Hematopoietic multipotent progenitor cell treated with erythropoietin and hydrocortisone succinate and interleukin-3 and kit ligand, for 15 days (in vitro differentiated cells): ENCODE measurements at places on chromosomes 1 and 21.

- no peak for DNase-seq
Measured at GRCh38 chr1:241695246-241696171, 43.4 kb downstream of the WDR64 start.

GRCh38 chr21:40845441-40845995 is 1.4 kb downstream of the DSCAM start:
- no peak for DNase-seq

DNA sequence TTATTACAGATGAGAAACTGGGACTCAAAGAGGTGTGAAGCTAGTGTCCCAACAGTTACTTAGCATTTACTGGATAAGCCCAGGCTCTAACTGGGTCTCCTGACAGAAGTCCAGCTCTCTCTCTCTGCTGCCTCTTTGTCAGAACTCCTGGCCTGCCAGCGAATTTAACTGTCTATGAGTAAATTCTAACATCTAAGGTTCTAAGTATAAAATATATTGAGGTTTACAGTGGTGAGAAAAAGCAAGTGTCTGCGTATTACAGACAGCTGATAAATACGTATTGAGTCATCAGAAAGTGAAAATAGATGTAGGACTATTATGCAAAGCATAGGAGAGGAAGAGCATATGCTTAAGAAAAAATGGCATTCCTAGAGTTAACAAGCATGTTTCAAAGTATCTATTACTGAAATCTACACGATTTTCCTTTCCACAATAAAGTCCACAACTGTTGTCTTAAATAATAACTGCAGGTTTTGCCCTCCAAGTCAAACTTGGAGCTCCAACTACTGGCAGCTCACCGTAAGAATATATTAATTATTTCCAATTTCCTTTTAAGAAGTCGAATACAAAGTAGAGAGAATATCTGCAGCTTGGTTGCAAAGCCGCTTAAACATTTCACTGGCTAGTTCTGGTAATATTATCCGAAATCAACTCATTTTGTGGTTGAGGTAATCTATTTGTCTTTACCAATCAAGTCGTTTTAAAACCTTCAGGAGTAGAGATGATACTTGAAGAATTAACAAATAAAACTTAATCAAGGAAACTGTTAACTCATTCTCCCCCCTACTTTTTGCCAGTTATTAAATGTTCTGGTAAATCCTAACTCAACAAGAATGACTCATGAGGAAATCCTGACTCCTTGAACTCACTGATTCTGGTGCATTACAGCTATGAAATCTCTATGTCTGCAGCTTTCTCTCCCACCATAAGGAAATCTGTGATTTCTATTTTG is 1.4 kb upstream of the RGS2 start:
- DNase-seq: no peak

- no peak for DNase-seq
Measured at GRCh38 chr1:184116287-184116686, 64.8 kb downstream of the TSEN15 start.

DNA sequence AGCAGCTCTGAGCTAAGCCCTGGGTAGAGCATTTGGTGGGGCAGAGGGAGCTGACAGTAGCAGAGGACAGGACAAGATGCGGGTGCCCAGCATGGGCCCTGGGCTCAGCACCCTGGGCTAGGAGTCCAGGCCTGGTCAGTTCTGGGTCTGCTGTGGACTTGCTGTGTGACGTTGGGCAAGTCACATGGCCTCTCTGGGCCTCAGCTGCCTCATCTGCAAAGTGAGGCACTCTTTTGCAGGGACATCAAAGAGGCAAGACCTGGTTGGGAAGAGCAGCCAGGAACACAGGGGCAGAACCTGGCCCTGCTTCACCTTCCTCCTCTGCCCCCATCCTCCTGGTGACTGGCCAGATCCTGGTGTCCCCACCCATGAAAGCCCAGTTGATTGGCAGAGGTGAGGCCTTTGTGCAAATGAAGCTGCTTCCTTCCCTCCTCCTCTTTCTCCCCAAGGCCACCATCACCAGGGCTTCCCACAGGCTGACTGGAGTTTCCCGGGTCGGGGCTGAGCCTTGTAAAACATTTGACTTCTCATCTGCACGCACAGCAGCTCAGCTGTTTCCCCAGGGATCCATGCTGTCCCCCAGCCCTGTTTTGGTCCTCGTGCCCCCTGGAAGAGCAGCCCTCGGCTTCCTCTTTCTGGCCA is 350.5 kb downstream of the MATN1 start:
- no peak for DNase-seq

GRCh38 chr1:186059752-186060151 is 315.3 kb downstream of the TPR start:
- DNase-seq: no peak

DNA sequence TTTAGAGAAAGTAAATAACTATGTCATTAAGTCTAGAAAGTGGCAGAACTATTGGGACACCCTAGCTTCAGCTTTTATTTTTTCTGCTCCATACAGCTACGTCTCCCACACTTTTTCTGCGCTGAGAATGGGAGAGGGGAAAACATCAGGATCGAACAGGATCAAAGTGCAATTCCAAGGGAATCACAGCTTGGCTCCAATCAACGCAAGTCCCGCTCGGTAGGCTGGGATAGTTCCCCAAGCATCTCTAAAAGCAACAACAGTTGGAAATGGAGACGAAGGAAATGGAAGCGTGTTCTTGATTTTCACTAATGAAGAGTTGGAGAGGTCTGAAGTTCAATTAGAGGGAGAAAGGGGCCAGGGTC is 536 bp downstream of the HMGCL start:
- DNase-seq: no peak

DNA sequence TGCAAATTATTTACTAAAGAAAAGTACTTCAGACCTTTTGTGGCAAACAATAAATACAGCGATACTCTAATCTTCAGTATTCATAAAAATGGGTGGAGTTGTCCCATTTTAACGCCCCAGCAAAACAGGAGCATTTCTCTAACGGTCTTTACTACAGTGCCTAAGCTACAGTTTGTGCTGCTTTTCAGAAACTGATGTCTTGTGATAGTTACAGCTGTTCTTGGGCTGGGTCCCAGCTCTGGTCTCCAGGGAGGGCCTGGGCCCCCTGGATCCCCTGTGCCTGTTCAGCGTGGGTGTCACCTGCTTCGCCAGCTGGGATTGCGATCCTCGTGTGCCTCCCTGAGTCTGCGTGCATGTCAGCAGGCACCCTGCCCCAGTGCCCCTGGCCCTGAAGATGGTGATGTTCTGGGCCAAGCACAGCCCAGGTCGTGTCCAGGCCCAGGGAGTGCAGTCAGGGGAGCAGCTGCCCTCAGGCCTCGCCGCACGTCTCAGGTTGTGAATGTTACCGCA is 64.0 kb upstream of the DIP2A start:
- no peak for DNase-seq
